ENCODE measurements at places on chromosomes 1 and 21. TPM values are rescaled to one million over a fixed set of nuclear protein-coding genes. Genes with fewer than 3 reads are reported as not detected.

Gene EVI5
- 40.0 TPM for total RNA-seq

Gene FABP3
- total RNA-seq, result 6.7 TPM

Gene TDRKH
- 9.9 TPM for total RNA-seq

Gene CFHR2
- total RNA-seq, result not detected

Gene CFHR4
- not detected for total RNA-seq

DNA sequence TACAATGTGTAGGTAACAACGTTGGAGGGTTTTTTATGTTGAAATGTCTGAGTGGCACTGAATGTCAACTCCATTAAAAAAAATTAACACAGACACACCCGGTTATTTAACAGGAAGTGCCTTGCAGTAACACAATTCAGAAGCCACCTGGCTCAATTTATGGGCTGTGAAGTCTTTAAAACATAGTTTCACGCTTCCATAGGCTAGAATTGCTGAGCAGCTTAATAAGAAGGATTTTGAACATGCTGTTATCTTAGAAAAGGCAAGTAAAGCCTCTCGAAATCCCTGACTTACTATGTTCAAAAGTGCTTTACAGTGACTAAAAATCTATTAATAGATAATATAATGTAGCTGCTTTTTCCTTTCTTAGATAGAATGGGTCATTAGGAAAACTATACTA is 19.7 kb downstream of the SRSF4 start:
- DNase-seq, result no peak

GRCh38 chr1:178057141-178057765 is 36.7 kb upstream of the RASAL2 start:
- no peak for DNase-seq

DNA sequence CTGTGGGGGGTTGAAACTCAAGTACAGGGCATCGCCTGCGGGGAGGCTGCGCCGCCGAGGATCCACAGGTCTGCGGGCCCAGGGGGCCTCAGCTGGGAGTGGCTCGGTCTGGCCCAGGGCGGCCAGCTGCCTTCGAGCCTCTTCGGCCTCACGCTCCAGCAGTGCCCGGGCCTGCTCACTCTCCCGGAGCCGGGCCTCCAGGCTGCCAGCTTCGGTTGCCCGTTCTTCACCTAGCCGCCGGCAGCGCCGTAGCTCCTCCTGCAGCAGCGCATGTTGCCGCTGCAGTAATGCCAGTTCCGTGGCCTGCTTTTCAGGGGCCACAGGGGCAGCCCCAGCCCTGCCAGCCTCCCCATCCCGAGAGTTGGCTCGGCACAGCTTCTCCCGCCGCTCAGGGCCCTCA is 9.4 kb downstream of the RXFP4 start:
- DNase-seq, result no peak

- no peak for DNase-seq
Measured at GRCh38 chr1:225737161-225737560, 40.5 kb upstream of the SRP9 start.

GRCh38 chr1:83026745-83027144 is 972.2 kb downstream of the TTLL7 start:
- no peak for DNase-seq

GRCh38 chr1:116671072-116671760 is 3.7 kb upstream of the IGSF3 start:
- DNase-seq, result no peak

DNA sequence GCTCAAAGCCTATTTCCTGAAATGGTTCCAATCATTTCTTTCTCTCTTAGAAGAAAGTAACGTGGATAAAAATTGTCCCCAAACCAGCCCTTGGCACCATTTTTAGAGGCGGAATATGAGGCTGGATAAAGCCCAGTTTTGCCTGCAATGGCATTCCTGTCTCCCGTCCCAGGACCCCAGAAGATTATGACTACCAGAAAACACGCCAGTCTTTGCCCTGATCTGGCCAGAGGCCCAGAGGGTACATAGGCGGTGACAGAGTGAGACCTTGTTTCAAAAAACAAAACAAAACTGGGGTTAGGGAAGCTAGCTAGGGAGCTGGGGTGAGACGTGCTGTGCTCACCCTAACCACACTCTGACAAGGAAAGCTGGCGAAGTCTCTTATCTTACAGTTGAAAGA is at the start of gene AADACL4:
Gene AADACL4, plus strand, starts transcription at position 301 of the 400 bp plus-strand sequence. CDS start 462 bp downstream, outside the sequence.
- DNase-seq, result no peak

DNA sequence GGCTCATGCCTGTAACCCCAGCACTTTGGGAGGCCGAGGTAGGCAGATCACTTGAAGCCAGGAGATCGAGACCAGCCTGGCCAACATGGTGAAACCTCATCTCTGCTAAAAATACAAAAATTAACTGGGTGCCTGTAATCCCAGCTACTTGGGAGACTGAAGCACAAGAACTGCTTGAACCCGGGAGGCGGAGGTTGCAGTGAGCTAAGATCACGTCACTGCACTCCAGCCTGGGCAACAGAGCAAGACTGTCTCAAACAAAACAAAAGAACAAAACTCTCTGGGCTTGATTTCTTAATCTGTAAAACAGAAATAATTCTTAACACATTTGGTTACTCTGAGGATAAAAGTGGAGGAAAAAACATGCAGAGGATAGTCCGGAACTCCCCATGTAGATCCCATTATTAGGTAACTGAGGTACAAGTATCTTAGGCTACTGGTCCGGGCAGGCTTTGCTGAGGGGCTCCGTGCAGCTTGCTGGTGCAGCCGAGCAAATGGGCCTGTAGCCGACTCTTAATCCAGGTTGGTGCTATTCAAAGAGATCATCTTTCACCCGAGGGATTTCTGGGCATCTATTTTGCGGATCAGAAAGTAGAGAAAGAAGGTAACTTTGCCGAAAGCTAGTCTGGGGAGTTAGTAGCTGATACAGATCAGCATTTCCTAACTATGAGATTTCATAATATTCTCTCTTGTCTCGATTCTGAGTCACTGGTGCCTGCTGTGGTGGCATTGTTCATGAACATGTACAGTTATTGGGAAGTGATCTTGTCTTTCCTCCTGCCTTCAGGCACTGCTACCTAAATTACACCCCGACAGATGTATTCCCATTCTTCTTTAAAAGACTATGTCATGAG is 56.8 kb downstream of the NFIA start:
- no peak for DNase-seq

DNA sequence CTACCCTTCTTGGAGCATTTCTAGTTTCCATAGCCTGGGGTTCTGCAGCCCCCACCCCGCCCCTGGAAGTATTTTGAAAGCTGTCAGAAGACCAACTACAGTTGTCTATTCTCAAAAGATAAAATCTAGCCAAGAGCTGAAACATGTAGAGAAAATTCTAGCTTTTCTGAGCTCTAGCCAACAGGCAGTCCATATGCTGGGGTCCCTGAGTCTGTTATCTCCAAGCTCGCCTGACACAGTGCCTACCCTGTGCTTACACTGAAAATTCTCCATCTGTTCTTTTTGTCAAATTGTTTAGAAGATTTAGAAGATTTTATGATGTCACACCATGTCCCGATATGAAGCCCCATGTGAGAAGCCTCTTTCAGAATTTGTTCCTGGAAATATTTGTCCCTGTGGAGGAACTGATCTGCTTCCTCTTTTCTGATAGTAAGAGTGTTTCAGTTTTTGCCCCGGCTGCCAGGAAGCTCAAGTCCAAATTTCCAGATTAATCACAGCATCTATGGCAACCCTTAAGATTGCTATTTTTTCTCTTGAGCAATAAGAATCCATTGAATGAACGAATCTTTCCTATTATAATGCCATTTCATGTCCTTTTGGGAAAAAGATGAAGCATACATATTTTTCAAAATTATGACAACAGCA is 23.7 kb upstream of the CSF3R start:
- DNase-seq, result no peak

All from mesothelial cell of epicardium (in vitro differentiated cells).